Activated CD4-positive, alpha-beta memory T cell treated with anti-CD3 and anti-CD28 coated beads, Interleukin-2, amount 10 ng/mL, durations not matched to agents 7 days and 5 days (primary cell): ENCODE measurements at places on chromosomes 1 and 21. TPM values are rescaled to one million over a fixed set of nuclear protein-coding genes. Genes with fewer than 3 reads are reported as not detected.

MEX3A gene
- total RNA-seq, result 0.05 TPM

RGS16 gene
- total RNA-seq, result 6.9 TPM

- H3K27ac ChIP-seq, result no peak overlapping the region
- peak overlapping the region; percentile 9 for H3K4me3 ChIP-seq
- H3K36me3 ChIP-seq, result peaks cover 3% of the 10 kb centered on the region
- H3K27me3 ChIP-seq, result peaks cover 73% of the 10 kb centered on the region
- peaks cover 42% of the 10 kb centered on the region for H3K4me1 ChIP-seq
Observed at GRCh38 chr1:98048244-98048643, 127.4 kb upstream of the DPYD start.

- no peak overlapping the region for H3K27ac ChIP-seq
- no peaks in the 10 kb centered on the region for H3K4me1 ChIP-seq
- H3K27me3 ChIP-seq, result peaks cover 3% of the 10 kb centered on the region
Observed at GRCh38 chr1:228070173-228070572, 12.3 kb upstream of the ARF1 start.

DNA sequence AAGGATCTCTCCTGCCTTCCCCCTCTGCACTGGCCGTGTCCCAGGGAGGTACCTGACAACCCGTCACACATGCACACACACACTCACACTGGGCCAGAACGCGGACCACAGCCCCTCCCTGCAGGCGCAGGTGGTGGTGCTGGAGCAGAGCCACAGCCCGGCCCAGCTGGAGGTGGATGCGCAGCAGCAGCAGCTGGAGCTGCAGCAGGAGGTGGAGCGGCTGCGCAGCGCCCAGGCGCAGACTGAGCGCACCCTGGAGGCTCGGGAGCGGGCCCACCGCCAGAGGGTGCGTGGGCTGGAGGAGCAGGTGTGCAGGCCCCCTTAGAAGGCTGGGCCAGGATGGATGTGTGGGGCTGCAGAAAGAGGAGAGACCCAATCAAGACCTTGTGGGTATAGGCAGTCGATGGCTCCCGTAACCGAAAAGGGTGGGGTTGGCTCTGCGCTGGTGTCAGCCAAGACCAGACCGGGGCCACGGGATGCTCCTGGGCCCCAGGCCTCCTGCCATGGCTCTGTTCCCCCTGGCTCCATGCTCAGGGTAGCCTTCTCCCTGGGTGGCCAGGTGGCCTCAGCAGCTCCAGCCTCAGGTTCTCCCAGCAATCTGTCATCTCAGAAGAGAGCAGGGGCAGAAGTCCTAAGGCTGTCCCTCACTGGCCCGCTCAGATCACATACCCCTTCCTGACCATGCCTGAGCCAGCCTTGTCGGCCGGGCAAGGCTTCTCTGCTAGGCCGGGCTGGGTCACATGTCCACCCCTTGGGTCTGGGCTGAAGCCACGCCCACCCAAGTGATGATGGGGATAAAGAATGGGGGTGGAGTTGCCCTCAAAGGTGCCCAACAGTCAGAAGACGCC, 8.9 kb downstream of the MFAP2 start:
- no peaks in the 10 kb centered on the region for H3K4me1 ChIP-seq
- no peak for DNase-seq
- H3K27me3 ChIP-seq, result no peaks in the 10 kb centered on the region
- H3K4me3 ChIP-seq, result no peak overlapping the region
- no peak overlapping the region for H3K27ac ChIP-seq

DNA sequence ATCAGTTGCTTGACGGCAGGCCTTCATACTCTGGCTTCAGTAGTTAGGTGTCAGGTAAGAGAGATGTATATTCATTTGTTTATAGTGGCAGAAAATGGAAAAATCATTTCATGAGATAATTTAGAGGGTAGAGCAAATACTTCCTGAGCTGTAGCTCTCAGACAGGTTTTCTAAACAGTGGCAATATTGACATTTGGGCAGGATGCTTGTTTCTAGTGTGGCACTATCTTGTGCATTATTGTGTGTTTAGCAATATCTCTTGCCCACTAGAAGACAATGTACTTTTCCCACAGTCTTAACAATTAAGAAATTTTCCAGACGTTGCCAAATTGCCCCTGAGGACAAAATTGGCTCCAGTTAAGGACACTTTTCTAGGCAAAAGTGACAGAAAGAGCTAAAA, 1143.1 kb downstream of the PLA2G4A start:
- no peak for DNase-seq
- H3K27me3 ChIP-seq, result no peaks in the 10 kb centered on the region
- no peaks in the 10 kb centered on the region for H3K36me3 ChIP-seq

GRCh38 chr1:211634461-211634860, 41.0 kb downstream of the NEK2 start:
- no peak overlapping the region for H3K27ac ChIP-seq
- peaks cover 3% of the 10 kb centered on the region for H3K27me3 ChIP-seq
- H3K36me3 ChIP-seq, result no peaks in the 10 kb centered on the region
- no peak for DNase-seq

DNA sequence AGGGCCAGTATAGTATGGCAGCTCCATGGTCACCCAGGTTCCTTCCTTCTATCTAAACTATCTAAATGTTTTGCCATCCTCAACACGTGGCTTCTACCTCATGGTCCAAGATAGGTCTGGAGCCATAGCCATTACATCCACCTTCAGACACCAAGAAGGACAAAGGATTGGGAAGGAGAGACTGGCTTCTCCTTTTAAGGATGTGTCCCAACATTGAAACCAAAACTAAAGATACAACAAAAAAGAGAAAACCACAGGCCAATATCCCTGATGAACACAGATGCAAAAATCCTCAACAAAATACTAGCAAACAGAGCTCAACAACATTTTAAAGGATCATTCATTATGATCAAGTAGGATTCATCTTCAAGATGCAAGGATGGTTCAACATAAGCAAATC, 24.8 kb downstream of the HSD11B1 start:
- H3K27ac ChIP-seq, result no peak overlapping the region
- H3K4me3 ChIP-seq, result no peak overlapping the region
- no peaks in the 10 kb centered on the region for H3K27me3 ChIP-seq
- peaks cover 9% of the 10 kb centered on the region for H3K36me3 ChIP-seq
- DNase-seq, result no peak

- peaks cover 5% of the 10 kb centered on the region for H3K4me1 ChIP-seq
- no peak overlapping the region for H3K27ac ChIP-seq
- peaks cover 20% of the 10 kb centered on the region for H3K27me3 ChIP-seq
- DNase-seq, result no peak
Observed at GRCh38 chr1:199247891-199248290, 609.1 kb downstream of the PTPRC start.

- peaks cover 12% of the 10 kb centered on the region for H3K4me1 ChIP-seq
- no peaks in the 10 kb centered on the region for H3K36me3 ChIP-seq
- no peak for DNase-seq
- H3K4me3 ChIP-seq, result no peak overlapping the region
- peaks cover 10% of the 10 kb centered on the region for H3K27me3 ChIP-seq
Observed at GRCh38 chr1:224067621-224068457, 46.1 kb upstream of the FBXO28 start.
